Hematopoietic multipotent progenitor cell treated with erythropoietin and hydrocortisone succinate and interleukin-3 and kit ligand, for 4 days (in vitro differentiated cells): ENCODE measurements at places on chromosomes 1 and 21.
A peak's percentile ranks its signal among the peaks of the same experiment; 100 is the strongest.

- peak; percentile 66 for DNase-seq
Measured at GRCh38 chr1:33097137-33097611, 16.2 kb downstream of the AZIN2 start.

GRCh38 chr21:42388740-42389448 is 7.0 kb downstream of the TMPRSS3 start:
- DNase-seq = peak; percentile 49

DNA sequence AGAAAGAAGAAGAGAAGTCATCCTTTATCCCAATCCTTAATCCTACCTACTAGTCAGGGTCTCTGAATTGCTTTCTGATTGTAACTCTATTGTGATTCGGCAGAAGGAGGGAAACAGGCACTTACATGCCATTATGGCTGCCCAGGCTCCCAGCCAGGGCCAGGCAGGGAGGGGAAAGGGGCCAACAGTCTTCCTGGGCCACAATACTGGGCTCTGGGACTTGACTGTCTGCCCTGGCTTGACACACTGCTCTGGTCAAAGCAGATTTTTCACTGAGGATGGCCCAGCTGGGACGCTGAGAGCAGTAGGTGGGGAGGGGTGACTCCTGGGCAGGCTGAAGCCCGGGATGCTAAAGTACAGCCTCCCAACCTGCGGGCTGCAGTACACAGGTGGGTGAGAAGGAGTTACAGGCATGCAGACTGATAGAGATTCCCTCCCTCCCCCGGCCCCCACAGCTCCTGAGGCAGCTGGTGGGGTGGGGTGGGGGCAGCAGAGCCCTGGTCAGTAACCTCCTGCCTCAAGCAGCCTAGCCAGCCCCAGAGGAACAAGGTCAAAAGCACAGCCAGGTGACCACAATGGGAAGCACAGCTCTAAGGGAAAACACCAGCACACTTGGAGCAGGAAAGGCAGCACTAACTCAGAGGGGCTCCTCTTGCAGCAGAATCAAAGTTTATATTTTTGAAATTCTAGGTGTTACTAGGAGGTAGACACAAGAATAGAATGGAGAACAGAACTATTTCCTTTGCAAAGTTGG is 25.3 kb downstream of the KCND3 start:
- DNase-seq = no peak

DNA sequence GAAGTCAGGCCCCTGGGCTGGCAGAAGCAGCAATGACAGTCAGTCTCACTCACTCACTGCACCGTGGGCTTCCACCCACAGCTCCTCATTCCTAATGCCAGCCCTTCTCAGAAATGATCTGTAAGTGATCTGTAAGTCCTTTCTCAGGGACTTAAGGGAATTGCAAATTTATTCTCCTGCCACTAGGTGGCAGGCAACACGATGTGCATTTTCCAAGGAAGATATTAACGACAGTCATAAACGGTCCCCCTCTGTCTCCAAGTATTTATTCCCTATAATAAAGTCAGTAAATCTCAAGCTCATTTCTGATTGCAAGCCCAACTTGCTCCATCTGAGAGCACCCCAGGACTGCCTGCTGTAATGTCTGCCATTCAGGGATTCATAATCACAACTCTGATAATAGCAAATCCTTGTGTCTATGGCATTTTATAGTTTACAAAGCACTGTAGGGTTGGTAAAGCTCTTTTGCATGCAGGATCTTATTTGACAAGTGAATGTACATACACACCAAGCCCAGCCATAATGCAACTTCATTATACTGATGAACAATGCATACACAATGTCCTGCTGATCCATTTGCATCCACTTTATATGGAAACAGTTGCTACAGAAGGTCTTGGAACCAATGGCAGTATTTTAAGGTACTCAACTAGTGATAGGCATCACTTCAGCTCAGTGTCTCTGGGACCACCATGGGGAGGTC is 380.5 kb upstream of the CAMK1G start:
- peak; percentile 67 for DNase-seq

- DNase-seq = no peak
Measured at GRCh38 chr1:19949016-19949415, 25.6 kb upstream of the PLA2G2E start.

DNA sequence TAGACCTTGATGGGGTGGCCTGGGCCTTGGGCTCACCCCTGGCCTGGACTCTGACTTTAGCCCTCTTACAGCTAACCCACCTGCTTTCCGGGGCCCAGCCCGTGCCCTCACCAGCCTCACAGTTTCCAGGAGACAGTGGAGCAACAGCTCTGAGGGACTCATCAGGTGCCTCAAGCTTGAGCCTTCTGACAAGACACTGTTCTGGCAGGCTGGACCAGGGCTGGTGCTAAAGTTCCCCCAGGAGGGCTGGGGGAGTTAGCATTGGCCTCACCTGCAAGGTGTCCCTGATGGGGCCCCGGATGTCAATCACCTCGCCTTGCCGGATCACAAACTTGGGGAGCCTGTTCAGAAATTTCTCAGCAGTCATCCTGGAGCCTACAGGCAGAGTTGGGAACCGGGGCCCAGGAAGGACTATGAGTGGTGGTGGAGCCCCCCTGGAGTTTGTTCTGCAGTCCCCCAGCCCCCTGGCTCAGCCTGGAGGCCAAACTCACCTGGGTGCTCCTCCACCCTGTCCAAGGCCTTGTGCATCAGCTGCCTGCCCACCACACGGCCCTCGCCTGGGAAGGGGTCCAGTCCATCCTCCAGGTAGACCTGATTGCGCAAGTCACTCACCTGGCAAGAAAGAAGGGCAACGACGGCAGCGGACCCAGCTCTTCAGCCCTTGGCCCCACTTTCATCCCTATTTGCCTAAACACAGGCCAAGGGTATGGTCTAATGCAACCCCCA is 4.1 kb downstream of the SH3BGRL3 start:
- DNase-seq = no peak

DNA sequence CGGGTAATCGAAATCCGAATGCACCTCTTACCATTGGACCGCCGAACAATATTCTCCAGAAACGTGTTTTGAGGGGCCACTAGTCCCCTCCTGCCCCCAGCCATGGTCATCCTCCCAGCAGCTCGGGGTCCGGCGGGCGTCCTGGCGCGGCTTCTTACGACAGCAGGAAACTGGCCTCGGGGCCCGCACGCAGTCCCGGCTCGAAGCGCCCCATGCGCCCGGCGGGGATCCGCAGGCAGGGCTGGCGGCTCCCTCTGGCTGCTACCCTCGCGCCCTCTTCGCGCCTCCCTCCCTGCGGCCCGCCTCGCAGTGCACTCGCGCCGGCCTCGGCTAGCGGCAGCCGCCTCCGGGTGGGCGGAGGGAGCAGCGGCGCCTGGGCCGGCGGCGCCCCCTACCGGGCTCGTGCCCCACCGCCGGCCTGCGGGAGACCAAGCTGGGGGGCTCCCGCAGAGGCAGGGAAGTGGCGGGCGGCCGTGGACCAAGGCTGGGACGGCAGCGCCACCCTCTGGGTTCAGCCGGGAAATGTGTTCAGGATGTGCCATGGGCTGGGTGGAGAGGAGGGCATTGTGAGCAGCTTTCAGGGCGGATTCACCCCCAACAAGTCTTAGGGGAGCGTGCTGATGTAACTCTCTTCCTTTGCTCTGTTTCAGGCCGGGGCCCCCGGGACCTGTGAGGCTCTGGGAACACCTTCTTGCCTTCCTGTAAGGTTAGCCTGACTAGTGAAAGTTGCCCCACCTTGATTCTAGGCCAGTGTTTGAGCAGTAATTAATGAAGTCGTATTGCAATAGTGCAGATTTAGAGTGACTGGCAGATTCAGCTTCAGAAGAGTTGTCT is at the start of gene KCNH1:
Gene KCNH1, minus strand, starts transcription at position 313 of the 834 bp plus-strand sequence. Its CDS starts 203 bp downstream, at position 110.
- peak; percentile 93 for DNase-seq

- no peak for DNase-seq
Measured at GRCh38 chr1:201112173-201112731, at the start of gene CACNA1S. TSS of gene CACNA1S (minus strand) at chr1:201112426. CDS start at chr1:201112339, 87 bp downstream.

DNA sequence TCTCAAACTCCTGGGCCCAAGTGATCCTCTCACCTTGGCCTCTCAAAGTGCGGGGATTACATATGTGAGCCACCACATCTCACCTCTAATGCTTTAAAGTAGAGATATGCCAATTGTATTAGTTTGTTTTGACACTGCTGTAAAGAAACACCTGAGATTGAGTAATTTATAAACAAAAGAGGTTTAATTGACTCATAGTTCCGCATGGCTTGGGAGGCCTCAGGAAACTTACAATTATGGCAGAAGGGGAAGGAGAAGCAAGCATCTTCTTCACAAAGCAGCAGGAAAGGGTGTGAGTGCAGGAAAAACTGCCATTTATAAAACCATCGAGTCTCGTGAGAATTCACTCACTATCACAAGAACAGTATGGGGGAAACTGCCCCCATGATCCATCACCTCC is 3.5 kb upstream of the MYCL start:
- DNase-seq = no peak

DNA sequence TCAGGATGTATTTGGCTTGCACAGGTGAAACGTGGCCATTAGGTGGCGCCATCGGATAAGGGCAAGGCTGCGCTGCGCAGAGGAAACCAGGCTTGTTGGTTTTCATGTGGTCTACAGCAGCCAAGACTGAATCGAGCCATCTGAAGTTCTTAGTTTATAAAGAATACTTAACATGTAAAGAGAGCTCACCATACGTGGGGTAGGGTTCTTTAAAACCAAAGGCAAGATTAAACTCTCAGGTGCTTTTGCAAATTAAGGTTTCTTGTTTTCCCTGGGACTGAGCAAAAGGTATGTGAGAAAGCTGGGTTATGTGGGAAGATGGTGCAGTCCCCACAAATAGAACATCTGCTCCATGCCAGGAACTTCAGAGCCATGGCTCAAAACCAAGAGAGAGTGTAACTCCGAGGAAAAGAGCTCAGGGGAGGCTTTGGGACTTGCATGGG is 9.3 kb downstream of the MASP2 start:
- peak; percentile 93 for DNase-seq

- no peak for DNase-seq
Measured at GRCh38 chr1:20192364-20192763, 6.0 kb upstream of the PLA2G2C start.

DNA sequence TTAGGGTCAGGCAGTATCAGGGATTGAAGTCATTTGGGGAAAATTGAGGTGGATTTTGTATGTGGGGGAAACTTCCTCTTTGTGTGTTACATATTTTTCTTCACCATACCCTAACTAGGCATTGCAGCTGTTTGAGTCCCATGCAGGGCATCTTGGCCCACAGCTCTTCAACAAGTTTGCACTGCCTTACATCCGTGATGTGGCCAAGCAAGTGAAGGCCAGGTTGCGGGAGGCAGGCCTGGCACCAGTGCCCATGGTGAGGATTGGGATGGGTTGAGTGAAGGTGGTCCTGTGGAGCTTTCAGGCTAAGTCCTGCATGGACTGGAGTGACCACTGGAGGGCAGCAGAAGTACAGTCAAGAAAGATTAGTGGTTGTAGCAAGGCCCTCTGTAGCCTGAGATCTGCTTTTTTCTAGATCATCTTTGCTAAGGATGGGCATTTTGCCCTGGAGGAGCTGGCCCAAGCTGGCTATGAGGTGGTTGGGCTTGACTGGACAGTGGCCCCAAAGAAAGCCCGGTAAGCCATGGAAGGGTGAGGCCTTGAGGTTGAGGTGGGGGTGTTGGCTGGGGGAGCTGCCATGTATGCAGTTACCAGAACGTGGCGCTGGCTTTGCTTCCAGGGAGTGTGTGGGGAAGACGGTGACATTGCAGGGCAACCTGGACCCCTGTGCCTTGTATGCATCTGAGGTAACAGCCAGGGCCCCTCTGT is 2.4 kb downstream of the UROD start:
- peak; percentile 92 for DNase-seq

DNA sequence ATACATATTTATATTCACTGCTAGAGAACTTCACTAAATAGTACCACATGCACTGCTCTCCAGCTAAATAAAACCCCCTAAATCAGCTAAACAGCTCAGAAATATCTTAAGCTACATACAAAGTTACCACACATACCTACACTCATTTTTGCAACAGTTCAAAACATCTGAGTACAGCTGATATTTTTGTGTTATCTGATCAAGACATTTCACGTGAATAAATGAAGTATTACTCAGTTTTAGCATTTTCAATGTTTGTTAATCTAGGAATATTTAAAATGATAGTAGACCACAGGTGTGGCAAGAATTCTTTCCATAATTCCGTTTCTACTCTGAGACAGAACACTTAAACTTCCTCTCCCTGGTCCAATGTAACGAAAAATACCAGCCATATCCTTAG is 20.8 kb downstream of the EVI5 start:
- no peak for DNase-seq

GRCh38 chr1:24528744-24529143 is 26.1 kb downstream of the RCAN3 start:
- no peak for DNase-seq

- no peak for DNase-seq
Measured at GRCh38 chr21:24890021-24890420, 717.3 kb downstream of the MRPL39 start.

- peak; percentile 60 for DNase-seq
Measured at GRCh38 chr1:85884372-85885035, 176.3 kb upstream of the ZNHIT6 start.

- no peak for DNase-seq
Measured at GRCh38 chr1:97943354-97943753, 22.5 kb upstream of the DPYD start.

DNA sequence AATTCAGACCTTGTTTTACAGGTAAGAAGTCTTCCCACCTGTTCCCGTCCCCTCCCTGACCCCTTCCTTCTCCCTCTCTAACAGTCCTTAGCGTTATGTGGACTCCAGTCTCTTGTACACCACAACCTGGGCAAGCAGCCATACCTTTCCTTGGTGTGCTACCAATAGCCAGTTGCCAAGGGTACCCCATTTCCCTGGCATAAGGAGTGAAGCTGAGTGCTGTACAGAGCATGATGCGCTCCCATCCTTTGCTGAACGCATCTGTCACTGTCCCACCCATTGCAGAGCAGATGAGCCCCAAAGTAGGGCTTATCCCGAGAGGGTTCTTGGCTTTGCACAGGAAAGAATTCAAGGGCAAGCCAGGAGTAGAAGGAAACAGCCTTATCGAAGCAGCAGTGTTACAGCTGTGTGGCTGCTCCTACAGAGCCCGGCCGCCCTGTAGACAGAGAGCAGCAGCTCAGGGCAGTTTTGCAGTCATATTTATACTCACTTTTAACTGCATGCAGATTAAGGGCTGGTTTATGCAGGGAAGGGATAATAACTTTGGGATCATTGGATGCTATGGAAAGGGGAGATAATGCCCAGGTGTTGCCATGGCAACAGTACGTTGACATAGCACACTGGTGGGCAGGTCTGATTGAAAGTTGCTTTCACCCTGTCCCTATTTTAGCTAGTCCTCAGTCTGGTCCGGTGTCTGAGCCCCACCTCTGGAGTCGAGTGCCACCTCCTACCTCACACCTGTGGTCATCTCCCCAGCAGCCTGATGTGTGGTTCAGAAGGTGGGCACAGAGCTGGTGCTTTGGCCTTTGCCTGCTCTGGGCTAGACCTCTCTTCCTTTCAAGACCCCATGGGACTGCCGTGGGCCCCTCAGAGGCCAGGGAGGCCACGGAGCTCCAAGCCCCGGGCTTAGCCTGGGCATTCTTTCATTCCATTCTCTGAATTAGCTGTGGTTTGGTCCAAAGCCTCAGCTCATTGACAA is 5.1 kb downstream of the FHAD1 start:
- no peak for DNase-seq

DNA sequence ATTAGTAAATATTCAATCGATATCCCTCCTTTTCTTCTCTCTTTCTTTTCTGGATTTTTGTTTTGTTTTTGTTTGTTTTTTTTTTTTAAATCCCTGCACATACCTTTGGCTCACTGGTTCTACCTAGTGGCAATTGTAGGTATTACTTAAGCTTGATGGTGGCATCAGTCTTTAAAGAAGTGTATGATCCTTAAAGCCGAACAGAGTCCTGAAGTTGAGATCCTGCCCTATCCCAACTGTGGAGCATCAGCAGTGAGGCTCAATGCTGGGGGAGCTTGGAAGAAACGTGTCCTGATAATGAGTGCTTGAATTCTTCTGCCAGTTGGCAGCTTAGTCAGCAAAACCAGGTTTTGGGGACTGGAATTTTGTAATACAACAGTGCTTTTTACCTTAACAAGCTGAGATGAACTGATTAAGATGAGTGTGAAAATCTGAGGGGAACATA is 60.8 kb downstream of the FASLG start:
- DNase-seq = peak; percentile 74
